ENCODE measurements at places on chromosomes 4 and X.

DNA sequence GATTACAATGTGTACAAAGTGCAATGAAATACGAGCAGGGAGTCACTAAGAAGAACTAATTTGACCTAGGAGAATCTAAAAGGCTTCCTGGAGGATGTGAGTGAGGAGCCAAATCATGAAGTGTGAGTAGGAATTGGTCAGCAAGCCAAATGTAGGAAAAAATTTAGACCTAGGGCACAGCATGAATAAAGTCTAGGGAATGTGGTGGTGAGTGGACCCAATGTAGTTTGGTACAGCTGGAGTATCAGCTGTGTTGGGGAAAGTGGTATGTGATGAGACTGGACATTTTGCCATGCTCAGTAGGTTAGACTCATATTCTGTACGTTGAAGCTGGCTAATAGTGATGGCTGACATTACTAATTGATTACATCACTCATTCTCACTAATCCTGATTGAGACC is 191.0 kb downstream of the AFF2 start:
- no peak for DNase-seq

DNA sequence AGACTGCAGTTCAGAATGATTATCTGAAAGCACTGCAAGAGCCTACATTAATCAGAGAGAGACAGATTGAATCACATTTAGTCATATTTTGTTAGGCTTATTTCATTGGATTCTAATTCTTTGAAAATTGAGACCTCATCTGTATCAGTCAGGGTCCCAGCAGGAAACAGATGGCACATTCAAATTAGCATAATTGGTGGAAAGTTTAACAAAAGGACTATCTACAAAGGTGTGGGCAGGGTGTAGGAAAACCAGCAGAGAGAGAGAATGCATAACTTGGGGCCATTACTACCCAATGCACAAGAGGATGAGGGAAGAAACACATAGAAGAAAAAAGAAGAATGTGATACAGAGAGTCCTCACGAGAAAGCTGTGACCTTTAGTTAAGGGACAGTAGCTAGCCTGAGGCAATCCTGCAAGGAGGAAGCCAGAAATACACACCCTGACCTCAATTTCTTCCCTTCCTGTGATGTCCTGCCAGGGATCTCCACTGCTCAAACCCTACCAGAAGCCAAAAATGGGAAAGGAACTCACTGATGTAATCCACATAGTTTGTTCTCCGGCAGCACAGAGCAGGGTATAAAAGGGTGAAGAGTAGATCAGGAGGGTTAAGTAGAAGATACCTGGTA is 17.7 kb upstream of the XKRX start:
- no peak for DNase-seq

DNA sequence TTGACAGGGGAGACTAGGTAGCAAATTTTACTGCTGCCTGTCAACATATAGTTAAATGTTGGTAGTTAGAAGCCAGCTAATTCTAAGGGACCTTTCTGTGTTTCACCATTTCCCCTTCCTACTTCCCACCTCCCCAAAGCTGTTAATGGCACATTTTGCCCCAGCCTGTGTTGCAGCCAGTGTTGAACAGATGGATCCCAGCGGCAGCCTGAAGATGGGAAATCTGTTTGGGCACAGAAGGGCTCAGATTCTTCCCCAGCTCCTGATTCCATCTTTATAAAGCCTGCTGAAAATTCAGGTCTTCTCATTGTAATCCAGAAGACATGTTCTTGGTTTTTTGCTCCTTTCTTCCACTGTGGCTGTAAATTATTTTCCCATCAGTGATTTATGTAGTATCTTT is 89.0 kb downstream of the SPRY1 start:
- DNase-seq = no peak

- no peak for DNase-seq
Measured at GRCh38 chr4:77089866-77090265, 14.1 kb upstream of the CCNI start.

- DNase-seq = no peak
Measured at GRCh38 chrX:3728454-3728853, 15.0 kb upstream of the PRKX start.

DNA sequence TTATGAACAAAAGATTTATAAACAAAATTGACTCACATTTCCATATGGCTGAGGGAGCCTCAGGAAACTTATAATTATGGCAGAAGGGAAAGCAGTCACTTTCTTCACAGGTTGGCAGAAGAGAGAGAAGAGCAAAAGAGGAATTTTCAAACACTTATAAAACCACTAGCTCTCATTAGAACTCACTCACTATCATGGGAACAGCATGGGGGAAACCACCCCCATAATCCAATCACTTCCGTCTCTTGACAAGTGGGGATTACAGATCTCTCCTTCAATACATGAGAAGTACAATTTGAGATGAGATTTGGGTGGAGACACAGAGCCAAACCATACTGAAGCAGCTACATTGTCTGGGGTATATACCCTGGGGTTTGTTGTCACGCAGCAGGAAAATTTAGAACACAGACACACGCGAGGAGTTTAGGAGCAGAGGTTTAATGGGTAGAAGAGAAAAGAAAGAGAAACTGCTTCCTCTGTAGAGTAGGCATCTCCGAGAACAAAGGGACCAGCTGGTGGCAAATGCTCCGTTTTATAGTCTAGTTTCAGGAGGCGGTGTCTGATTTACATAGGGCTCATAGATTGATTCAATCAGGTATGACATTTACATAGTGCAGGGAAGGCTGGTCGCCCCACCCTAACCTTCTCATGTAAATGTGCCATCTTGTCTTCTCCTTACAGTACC is 2277.7 kb upstream of the AGA start:
- DNase-seq = no peak

DNA sequence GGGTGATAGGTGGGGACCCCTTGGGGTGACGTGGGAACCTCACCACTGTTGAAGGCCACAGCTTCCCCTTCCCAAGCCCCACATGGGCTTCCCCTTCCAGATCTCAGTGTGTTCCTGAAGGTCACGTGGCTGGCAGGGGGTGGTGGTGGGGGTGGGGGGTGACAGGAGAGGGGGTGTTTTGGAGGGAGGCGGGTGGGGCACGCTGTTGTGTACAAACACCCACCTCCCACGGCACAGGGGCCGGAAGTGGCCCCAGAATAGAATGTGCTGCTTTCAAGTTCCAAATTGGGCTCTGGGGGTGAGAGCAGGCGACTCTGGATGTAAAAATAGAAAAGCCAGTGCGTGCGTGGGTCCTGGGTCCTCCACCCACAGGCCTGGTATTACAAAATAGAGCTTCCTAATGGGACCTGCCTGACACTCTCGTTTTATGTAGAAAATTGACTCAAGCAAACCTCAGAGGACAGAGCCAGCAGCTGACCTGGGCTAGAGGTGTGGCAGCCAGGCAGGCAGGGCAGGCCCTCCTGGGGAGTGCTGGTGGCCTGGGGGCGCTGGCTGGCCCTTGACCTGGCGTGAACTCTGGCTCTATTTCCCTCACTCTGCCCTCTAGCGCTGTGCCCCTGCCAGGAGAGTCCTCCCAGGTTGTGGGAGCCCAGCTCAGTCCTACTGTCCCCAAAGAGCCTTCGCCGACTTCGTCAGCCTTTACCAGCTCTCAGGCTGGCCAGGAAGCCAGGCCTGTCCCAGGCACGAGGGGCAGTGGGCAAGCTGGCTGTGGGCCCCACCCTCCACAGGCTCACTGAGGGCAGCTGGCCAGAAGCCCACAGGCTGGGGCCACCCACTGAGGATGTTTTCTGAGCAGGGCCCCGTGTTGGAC is 5.4 kb upstream of the SH3BP2 start:
- no peak for DNase-seq

GRCh38 chr4:30792601-30793000 is 72.4 kb downstream of the PCDH7 start:
- DNase-seq = no peak

Measured in stimulated activated CD8-positive, alpha-beta memory T cell treated with anti-CD3 and anti-CD28 coated beads, Interleukin-15, amount 100 ng/mL, for 24 hours (primary cell).